A172 (cell line): ENCODE measurements at places on chromosomes 1 and 21. TPM values are rescaled to one million over a fixed set of nuclear protein-coding genes. Genes with fewer than 3 reads are reported as not detected.

ESPN gene
- 4.0 TPM in 1 of 2 replicates, not detected in the other for total RNA-seq

FMO3 gene
- 0.57 and 1.1 TPM in 2 replicates for total RNA-seq

DNA sequence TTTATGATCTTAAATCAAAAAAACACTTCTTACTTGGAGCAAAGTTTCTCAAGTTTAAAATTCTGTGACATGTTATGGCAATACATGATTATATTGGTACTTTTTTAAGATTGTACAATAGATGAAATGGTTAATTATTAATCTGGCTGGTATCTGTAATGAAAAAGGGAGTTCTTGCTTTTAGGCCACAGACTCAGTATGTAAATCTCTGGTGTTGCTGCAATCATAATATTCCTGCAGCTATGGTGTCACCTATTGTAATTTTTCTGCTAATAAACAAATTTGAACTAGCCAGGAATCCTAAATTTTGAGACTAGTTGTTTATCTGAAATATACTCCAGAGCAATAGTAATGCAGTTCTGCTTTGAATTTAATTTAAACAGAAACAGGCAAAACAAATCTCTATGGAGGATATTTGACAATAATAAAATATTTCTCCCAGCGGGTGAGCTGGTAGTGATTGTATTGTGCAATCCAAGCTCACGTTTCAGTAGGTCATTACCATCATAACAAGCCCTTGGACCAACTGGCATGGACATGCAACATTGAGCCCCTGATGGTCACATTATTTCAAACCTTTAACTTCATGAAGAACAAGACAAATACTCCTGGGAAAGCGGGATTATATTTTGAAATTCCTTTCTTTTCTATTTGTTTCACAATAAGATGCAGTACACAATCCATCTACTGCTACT, 77.2 kb upstream of the USH2A start:
- DNase-seq: no peak

DNA sequence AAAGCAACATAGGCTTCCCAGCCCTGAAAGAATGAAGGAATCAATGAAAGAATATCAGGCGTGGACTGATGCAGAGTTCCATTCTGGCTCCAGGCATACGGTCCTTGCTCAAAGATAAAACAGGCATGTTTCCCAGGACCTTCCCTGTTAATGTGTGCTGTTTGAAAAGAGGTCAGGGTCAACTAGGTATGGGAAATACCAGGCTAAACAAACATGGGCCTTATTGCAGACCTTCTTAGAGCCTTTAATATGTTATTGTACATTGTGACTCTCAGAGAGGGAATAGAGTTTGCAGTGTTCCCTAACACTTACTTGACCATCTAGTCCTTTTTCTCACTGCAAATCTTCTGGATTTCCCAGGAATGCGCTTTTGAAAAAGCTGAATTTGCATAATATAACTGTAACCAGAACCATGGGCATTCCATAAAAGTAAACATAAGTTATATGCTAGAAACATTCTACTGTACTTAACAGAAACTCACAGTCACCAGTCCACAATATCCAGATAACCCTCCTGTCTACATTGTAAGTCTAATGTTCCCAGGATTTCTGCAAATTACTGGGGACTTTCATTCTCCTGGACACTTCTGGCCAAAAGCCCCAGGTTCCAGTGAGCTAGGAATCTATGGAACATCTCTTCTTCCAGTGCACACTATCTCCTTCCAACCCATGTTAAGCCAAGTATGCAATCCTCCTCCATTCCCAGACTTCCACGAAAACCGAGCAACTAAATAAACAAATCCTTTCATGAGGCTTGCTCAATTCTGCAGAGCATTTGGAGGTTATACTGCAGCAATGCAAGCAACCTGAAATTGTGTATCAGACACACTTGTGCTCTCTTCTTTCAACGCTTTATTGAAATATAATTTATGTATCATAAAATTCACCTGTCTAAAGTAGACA, 486.6 kb downstream of the SETD4 start:
- DNase-seq: no peak

GNG12 gene
- total RNA-seq: 189 and 195 TPM in 2 replicates

- no peak for DNase-seq
These were observed 206.8 kb downstream of the PAPPA2 start for GRCh38 chr1:176669782-176670181.

- DNase-seq: no peak
These were observed at the start of gene KCNA3 for GRCh38 chr1:110674337-110675059. Gene KCNA3 (minus strand): TSS chr1:110674940. CDS start chr1:110674809, 131 bp downstream.
